NCI-H1930 (cell line): ENCODE measurements at places on chromosomes 12 and 14.

DNA sequence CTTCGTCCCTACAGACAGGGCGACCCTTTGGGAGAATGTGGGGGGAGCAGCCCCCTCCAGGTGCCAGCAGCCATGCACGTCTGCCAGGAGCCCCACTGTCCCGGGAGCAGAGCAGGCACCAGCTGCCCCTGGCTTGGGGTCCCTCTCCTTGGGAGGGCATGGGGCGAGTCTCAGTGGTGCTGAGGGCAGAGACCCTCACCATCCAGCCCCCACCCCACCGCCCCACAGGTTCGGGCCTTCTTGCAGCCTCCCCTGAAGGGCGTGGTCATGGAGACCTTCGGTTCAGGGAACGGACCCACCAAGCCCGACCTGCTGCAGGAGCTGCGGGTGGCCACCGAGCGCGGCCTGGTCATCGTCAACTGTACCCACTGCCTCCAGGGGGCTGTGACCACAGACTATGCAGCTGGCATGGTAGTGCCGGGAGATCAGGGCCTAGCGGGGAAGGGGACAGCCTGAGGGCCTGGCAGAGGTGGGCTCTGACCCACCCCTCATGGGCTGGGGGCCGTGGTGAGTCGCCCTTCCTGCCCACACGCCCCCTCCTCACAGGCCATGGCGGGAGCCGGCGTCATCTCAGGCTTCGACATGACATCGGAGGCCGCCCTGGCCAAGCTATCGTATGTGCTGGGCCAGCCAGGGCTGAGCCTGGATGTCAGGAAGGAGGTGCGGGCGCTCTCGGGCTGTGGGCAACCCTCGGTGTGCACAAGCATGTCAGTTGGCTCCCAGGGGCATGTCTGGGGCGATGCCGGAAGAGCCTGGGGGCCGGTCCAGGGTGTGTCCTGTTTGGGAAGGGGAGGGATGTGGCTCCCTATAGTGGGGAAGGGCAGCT lies 18.8 kb downstream of the ASPG start:
- no peak for DNase-seq

DNA sequence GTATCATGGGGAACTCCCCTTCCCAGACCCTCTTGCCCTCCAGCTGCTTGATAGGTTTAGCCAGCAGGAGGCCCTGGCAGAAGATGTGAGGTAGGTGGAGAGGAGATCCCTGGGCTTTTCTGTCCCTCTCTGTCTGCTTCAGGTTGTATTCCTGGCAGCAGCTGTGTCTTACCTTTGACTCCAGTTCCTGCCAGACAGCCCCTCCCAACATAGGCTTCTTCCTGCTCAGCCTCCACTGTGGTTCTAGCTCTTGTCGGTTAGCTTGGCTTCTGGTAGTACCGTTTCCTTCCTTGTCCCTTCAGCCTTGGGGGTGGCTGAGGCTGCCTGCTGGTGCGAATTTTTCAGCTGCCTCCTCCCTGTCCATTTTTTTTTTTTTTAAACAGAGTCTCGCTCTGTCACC lies 215.7 kb upstream of the CRY1 start:
- no peak for DNase-seq

- DNase-seq = no peak
Measured at GRCh38 chr12:88390811-88391210, 189.5 kb downstream of the KITLG start.

- no peak for DNase-seq
Measured at GRCh38 chr12:3632256-3632655, 120.7 kb downstream of the CRACR2A start.

DNA sequence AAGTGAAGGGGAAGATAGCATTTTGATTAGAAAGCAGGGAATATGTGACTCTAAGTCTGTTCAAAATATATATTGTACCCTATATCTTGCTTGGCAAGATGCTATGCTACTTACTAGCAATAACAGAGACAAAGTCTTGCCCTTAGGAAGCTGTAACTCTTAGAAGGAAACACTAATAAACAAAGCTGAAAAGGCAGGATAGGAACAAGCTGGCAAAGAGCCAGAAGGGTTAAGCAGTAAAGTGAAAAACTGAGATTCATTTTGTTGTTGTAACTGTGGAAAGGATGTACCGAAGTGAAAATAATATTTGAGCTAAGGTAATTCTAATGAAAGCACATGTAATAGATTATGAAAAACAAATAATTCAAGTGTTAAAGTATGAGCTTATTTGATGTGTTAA lies 527.1 kb upstream of the FLRT2 start:
- no peak for DNase-seq

DNA sequence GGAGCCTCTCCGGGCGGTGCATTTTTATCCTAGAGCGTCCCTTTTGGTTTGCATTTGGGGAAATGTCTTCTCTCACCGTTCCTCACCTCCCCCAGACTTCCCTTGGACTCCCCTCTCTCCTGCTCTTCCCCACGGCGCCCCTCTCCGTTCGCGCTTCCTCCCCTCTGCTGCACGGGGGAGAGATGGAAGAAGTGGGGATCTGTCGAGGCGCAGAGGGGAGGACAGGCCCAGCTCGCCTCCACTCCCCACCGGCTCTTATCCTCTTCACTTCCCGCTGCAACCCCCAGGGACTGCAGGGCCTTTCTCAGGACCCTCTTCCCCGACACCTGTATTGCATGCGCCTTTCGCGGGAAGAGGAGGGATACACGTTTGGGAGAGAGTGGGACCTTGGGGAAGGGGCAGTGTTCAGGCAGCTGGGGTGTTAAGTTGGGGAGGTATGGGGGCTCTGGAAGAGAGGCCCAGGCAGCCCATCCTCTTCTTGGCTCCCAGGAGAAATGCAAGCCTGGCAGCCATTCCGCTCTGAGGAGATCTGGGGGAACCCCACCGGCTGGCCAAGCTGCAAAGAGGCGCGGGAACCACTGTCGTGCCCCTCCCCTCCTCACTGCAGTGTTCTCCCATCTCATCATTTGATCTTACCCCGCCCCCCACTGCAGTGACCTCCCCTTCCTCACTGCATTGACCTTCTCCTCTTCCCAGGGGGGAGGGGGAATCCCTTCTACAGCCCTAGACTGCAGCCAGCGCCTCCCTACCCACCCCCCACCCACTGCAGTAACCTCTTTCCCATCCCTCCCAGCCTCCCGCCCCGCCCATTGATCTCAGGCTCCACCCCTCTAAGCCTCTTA lies 788 bp downstream of the ENO2 start:
- no peak for DNase-seq

- no peak for DNase-seq
Measured at GRCh38 chr12:34398366-34398705, 376.0 kb downstream of the ALG10 start.
